Activated naive CD8-positive, alpha-beta T cell treated with anti-CD3 and anti-CD28 coated beads, Interleukin-2, amount 10 ng/mL, durations not matched to agents 7 days and 5 days (primary cell): ENCODE measurements at places on chromosomes 5 and 9.

DNA sequence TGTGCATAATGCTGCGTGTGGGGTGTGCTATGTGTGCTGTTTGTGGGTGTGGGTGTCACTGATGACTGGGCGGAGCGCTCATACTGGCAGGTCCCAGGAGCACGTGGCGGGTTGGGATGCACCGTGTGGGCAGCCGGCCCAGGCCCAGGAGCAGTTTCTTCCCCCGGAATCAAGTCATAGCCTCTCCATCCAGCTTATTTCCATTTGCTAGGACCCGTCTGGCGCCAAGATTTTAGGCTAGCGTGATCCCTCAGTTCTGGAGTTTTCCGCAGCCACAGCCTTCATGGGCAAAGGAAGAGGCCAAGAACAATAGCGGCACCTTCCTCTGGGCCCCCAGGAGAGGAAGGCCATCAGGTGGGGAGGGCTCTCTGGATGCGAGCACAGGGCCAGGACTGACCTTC lies 43.3 kb upstream of the NEURL1B start:
- DNase-seq = no peak

DNA sequence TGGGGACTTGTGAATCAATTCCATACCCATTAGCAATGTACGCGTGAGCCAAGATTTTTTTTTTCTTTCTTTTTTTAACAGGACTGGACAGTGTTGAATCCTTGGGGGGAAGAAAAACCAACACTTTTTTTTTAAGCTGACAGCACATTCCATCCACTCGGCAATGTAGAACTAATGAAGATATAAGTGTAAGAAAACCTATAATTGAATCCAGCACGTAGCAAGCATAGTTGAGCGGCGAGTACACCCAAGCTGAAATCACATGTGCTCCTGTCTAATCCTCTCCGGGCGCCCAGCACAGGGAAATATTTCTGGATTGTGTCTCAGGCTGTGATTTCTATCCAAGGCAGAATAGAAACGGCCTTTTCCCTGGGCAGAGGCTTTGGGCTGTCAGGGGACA lies 118.2 kb downstream of the BOD1 start:
- DNase-seq = no peak

DNA sequence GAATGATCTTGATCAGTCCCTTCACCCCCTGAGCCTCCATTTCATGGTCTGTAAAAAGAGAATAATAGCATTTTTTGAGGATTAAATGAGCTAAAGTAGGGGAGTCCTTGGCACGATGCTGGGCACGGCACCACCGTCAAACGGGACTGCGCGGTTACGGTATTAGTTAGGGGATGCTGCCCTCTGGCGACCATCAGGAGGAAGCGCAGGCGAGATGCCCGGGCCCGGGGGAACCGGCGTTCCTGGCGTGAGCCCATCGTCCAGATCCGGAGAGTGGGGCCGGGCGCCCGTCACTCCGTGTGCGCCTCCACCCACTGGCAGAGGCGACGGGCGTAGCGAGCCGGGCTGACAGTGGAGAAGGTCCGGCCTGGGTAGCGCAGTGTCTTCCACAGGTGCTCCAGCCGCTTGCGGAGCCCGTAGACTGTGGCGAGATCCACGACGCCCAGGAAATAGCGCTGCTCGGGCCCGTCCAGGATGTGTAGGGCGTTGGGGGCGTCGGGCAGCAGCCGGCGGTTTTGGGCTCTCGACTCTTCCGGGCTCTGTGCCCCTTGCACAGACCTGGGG lies 4.8 kb upstream of the ST6GALNAC4 start:
- peak; percentile 84 for DNase-seq

DNA sequence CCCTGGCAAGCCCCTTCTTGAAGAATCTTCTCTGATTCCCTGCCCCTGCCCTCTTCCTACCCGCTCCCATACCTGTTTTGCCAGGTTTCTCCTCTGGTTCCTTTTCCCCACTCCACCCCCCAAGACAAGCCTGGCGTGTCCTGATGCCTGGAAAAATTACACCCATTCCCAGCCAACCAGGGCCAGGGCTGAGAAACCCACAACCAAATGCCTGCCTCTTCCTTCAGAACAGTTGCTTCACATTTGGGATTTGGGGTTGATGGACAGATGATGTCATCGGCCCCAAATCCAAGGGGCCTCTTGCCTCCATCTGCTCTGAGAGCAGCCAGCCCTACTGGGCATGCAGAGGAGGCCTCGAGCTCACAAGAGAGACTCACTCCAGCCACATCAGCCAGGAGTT lies 8.8 kb upstream of the NEK6 start:
- DNase-seq = no peak

- DNase-seq = no peak
These were observed 1260.9 kb upstream of the C9orf72 start for GRCh38 chr9:28834156-28834555.

- DNase-seq = no peak
These were observed 87.0 kb upstream of the GLIS3 start for GRCh38 chr9:4386819-4387218.

DNA sequence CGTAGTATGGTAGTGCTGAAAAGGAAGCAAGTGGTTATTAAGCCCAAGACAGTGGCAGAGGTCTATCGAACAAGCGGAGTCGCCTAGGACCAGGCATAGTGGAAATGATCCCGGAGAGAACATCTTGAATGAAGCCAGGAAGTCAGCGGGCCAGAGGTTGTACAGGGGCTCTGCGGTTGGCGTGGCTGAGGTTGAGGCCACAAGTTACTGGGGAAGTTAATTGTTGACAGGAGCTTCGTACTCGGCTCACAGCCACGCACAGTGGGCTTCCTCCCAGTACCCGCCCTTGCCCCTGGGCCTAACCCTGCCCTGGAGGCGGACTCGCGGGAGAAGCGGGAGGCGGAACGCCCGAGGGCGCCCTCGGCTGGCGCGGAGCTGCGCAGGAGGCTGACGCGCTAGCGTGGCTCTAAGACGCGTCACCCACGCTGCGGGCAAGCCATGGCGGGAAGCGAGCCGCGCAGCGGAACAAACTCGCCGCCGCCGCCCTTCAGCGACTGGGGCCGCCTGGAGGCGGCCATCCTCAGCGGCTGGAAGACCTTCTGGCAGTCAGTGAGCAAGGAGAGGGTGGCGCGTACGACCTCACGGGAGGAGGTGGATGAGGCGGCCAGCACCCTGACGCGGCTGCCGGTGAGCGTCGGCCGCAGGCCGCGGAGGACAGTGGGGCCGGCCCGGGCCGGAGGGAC lies at the start of gene FBXO4:
TSS of gene FBXO4 (plus strand) at position 410 of the 683 bp plus-strand sequence. CDS start at position 439, 29 bp downstream.
- peak; percentile 91 for DNase-seq

DNA sequence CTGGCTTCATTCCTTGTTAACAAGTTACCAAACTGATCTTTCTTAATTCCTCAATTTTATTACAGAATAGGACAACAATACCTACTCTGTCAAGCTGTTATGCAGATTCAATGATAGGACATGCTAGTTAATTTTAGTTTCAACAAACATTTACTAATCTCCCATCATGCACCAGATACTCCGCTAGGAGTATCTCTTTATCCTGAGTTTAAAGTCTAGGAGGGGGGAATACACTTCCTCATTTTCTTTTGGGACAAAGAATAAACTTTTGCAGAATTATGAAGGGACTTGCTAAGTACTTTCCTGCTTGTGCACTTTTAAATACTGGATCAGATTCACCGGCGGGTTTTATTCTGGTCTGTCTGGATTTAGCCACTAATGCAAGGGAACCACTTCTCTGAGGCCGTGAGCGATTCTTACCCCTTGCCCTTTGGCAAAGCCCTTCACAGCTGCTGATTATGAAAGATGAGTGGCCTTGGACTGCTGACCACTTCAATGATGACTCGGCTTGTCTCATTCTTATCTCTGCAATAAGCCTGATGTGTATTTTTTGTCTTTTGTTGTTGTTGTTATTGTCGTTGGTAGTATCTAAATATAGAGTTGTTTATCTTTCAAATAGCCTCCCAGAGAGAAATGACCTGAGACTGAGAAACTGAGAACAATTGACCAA lies 73.9 kb downstream of the RMI1 start:
- DNase-seq = no peak

GRCh38 chr5:134099288-134099872 lies 15.1 kb upstream of the TCF7 start:
- DNase-seq = no peak

GRCh38 chr5:125536582-125536981 lies 790.1 kb upstream of the ZNF608 start:
- no peak for DNase-seq

DNA sequence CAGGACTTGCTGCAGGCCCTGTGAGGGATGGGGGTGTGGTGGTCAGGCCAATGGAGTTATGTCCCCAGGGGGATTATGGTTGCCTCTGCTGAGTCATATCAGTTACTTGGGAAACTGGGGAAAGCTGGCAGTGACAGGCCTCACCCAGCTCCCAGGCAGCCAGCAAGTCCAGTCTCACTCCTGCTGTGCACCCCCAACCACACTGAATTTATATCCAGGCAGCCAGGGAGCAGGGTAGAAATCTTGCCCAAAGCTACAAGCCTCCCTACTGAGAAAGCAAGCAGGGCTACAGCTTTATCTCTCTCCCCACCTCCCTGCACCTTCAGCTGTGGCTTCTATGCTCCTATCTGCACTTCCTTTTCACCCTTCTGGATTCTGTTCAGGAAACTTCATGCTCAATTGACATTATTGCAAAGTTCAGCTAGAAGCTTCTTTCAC lies 2076.0 kb upstream of the CDH9 start:
- no peak for DNase-seq

DNA sequence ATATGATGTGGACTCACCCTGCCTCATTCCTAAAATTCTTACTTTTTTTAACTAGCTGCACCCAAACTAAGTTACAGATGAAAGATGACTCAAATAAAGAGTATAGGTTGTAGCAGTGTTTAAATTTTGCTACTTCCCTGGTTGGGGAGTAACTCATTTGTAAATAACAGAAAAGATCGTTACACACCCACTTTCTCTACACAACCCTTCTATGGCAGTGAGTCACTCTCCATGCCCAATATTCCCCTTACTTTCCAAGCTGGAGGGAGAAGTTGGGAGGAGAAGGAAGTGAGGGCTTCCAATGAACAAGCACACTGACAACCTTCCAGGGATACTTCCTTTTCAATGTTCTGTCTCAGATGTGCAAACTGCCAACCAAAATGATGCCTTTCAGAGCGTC lies 1.9 kb downstream of the RASEF start:
- DNase-seq = no peak
